Ovary (tissue), 10 donors: ENCODE measurements at places on chromosomes 7 and 10. TPM values are rescaled to one million over a fixed set of nuclear protein-coding genes. Genes with fewer than 3 reads are reported as not detected.

DNA sequence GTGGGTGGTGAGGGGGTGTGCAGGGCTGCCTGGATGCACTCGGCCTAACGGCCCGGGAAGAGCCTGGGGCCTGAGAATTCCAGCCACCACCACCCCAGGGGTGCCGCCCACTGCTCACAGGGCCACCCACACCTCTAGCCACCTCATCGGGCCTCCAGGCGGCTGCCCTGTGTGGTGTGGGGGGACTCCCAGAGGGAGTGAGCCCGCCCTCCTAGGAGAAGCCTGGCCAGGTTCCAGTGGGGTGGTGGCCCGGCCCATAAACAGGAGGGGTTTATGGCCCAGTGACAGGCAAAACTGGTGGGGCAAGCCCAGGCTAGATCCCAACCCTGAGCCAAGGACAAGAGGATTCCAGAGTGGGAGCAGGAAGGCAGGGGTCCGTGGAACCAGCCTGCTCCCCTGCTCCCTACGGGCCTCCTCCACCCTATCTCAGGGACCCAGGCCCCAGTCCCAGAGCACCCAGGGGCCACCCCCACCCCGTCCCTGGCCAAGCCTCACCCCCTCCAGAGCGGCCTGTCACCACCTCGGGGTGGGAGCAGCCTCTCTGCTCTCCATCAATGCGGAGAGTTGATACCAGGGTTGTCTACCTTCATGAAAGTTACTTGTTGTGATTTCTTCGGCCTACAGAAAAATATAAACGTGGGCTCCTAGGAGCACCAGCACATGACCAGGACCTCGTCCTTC, 20.2 kb upstream of the PDGFA start:
- DNase-seq, result no peak

DNA sequence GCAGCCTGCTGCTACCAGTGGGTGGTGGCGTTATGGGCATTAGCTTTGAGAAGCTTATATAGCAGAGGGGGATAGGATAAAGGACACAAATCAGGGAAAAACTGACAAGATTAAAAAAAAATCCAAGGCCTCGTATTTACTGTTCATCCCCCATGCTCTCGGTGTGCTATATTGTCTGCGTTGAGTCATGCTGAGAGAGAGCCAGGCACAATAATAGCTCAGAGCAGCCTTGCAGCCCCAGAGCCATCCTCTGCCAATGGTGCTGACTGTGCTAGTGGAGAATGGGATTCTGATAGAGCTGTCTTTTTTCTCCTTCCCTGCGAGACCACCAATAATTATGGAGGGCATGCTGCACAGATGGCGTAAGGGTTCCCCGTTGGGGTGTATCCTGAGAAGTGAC, 51.7 kb upstream of the FZD1 start:
- no peak for DNase-seq

- no peak for DNase-seq
Observed at GRCh38 chr10:49735161-49735560, 27.0 kb downstream of the OGDHL start.

DNA sequence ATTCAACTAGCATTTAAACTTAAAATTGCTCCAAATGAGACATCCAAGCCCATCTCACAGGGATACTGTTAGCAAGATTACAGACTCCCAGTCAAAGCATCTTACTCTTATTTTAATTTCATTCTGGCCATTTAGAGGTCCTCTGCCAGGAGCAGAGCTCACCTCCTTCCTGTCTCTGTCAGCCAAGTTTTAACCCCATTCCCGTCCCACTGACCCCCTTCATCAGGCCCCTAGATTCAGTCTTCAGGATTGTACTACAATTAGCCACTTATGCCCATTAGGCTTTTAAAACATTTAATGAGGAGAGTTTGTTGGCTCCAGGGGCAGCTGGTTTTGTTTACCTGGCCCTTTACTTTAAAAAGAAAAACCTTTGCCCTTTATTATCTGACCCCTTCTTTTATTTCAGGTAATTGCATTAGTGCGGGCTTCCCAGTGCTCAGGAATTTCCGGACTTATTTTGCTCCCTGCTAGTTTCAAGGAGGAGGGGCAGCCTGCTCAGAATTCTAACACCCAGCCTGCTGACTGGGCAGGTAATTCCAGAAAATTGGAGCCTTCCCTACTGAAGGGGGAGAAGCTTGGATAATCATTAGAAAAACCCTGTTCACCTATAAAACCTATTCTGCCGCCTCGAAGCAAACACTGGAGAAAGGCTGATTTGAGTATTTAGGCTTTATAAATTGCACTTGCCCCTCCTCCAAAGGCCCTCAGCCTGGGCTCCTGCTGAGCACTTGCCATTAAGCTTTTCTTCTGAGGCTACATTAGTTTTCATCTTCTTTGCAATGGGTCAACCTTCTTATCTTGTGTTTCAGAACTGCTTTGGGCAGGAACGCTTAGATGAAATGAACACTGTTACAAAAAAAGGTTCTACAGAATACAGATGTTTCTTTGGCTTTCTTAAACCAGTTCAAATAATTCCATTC, 200.5 kb upstream of the HPS1 start:
- DNase-seq, result no peak

GRCh38 chr10:98513704-98514103, 67.0 kb upstream of the HPS1 start:
- DNase-seq, result no peak

DNA sequence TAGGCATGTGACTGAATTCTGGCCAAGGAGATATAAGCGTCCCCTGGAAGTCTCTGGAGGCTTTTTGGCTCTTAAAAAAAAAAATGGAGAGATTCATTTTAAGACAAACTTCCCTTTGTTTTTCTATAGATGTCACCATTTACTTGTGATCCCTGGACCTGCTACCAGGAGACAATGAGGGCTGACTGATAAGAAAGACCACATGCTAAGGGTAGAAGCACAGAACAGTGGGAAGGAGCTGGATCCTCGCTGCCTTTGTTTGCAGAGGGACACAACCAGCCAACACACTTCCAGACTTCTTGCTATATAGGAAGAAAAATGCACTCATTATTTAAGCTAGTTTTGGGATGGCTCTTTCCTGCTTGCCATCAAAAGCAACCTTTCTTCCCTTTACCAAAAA, 172.2 kb downstream of the GRM8 start:
- DNase-seq, result no peak

DNA sequence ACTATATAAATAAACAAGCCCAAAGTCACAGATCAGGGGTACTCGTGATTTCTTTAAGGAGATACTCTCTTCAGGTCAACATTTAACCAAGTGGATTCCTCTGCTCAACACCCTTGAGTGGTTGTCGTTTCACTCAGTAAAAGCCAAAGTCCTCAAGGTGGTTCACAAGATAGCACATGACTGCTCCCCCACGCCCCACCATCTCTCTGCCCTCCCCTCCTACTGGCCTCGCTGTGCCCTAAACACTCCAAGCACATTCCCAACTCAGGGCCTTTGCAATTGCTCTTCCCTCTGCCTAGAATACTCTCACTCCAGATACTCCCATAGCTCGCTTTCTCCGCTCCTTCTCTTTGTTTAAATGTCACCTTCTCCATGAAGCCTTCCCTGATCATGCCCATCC, 72.1 kb upstream of the FHIP2A start:
- no peak for DNase-seq

GRCh38 chr10:61612009-61612408, 50.7 kb upstream of the CABCOCO1 start:
- no peak for DNase-seq

- DNase-seq, result no peak
Observed at GRCh38 chr10:118978316-118978997, 51.1 kb upstream of the NANOS1 start.

DNA sequence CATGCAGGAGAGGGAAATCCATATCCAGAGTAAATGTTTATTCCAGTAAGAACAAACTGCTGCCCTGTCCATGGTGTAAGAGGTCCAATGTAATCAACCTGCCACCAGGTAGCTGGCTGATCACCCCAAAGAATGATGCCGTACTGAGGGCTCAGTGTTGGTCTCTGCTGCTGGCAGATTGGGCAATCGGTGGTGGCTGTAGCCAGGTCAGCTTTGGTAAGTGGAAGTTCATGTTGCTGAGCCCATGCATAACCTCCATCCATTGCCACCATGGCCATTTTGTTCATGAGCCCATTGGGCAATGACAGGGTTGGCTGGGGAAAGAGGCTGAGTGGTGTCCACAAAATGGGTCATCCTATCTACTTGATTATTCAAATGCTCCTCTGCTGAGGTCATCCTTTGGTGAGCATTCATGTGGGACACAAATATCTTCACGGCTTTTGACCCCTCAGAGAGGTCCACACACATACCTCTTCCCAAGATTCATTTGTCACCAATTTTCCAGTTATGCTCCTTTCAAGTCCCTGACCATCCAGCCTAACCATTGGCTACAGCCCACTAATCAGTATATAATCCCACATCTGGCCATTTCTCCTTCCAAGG, 23.3 kb upstream of the PAPSS2 start:
- no peak for DNase-seq

GRCh38 chr7:5779141-5779540, 2.3 kb downstream of the RNF216 start:
- DNase-seq, result no peak

DNA sequence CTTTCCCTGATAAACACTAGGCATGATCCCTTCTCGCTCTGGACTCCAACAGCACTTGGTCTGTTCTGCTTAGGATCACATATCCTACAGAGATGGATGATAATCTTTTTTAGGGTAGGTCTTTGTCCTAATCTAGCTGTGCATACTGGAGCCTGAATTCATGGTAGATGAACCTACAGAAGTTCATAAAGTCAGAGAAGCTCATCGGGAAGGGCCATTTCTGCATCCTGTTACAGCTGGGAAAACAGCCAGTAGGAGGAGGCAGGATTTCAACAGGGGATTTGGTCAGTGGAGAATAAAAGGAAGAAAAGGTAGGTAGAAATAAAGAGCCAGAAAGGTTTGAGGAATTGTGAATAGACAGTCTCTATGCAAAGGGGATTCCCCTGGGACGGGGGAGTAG, 101.4 kb downstream of the ANK3 start:
- no peak for DNase-seq

Gene GALNT17
- 17.9 TPM for total RNA-seq

Gene CRHR2
- not detected for total RNA-seq

Gene ITGA8
- total RNA-seq, result 4.2 TPM
